ENCODE measurements at places on chromosomes 1 and 21.

GRCh38 chr1:43322506-43322905, 15.1 kb upstream of the MPL start:
- no peak for DNase-seq

GRCh38 chr1:51592711-51593110, 24.2 kb upstream of the OSBPL9 start:
- no peak for DNase-seq

- DNase-seq: peak; percentile 64
Measured at GRCh38 chr1:31155216-31155806, 84.4 kb downstream of the NKAIN1 start.

GRCh38 chr1:17542645-17543044, 3.1 kb downstream of the ARHGEF10L start:
- DNase-seq: no peak
